DMS79 (cell line): ENCODE measurements at places on chromosomes 2 and 18.

- no peak for DNase-seq
These were observed 758.4 kb upstream of the TMEFF2 start for GRCh38 chr2:192953116-192953515.

GRCh38 chr2:165897726-165898125 is 55.9 kb downstream of the TTC21B start:
- DNase-seq = no peak

DNA sequence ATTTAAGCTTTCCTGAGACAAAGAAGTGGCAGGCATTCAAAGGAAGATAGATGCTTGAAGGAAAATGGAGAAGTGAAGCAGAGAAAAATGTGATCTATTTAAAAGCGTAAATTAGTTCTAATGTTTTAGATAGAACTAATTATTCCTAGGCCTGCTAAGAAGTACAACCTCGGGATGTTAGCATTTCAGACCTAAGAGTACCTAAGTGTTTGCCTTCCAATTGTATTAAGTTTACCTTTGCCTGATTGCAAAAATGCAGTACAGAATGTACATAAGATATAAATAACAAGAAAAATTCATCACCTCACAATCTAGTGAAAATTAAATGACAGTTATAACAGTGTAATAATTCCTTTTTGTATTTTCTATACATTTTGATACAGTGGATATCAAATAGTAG is 71.1 kb upstream of the HNMT start:
- DNase-seq = peak; percentile 50

GRCh38 chr2:199624958-199625357 is 167.2 kb upstream of the SATB2 start:
- peak; percentile 30 for DNase-seq

- no peak for DNase-seq
These were observed 97.1 kb downstream of the TEX51 start for GRCh38 chr2:126995621-126996377.

DNA sequence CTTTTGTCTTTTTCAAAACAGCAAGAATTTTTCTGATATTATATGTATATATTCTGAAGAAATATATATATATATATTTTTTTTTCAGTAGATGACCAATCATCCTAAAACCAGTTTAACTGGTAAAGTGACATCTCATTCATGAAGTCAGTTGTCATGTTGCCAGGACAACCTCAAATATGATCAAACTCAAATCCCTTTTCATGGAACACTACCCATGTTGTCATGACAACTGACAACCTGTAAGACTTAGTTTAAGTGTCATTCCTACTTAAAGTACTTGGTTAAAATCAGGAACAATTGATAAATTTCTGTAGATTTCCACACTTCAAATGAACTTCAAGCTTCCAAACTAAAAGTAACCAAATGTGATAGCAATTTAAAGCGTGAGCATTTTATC is 101.8 kb upstream of the ERBB4 start:
- DNase-seq = no peak

DNA sequence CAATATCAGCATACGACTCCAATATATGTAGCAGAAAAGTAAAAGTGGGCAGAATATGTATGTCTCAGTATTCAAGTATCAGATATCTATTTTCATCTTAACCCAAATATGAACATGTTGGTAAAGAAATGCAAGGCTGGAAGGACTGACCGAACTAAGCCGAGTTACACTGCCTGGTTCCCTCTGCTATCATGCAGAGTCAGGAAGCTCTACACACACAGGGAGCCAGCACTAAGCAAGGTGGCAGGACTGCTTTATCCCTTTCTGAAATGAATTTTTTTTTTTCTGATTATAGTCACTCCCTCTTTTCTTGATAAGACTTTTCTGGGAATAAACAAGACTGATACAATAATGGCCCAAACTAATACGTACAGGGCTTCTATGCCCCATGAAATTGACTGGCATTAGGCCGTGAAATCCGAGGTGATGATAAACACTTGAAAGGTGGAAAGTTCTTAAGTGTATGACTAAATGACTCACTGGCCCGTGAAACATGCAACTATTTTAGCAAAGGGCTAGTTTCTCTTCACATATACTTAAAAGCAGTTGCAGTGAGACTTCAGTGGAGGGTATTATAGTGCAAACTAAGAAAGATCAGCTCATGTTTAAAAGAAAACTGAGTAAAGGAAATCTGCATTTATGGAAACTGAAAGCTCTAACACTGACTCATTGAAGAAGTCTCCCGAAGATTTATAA is 14.9 kb downstream of the DPP4 start:
- DNase-seq = no peak

DNA sequence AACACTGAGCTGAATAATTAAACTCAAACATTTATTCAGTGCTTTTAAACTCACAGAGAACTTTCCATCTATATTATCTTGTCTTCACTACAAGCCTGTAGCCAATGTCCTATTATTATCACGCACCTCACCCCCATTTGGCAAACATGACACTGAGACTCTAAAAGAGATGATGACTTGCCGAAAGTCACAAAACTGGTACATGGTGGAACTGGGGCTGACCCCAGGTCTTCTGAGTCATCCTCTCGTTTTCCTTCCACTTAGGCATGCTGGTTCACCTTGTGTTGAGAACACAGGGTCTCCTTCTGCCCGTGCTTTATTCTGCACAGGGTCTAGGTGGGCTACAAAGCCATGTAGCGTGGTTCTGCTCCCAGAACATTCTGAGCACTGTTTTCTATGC is 230.0 kb upstream of the MGAT5 start:
- DNase-seq = no peak

DNA sequence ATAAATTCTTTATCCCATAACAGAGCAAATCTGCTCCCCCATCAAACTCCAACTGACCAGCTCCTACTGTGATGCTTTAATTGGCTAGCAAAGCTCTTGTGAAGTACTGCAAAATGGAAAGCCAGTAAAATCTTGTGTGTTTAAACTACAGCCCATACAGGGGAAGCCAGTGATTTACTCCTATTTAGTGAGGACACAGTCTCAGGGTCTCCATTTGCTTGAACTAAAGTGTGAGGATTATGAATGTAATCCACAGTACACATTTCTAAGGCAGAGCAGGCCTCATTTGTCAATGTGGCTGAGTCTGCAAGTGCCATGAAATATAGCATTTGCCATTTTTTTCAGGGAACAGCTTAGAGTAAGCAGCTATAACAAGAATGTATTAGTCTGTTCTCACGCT is 259.3 kb downstream of the PIEZO2 start:
- no peak for DNase-seq

DNA sequence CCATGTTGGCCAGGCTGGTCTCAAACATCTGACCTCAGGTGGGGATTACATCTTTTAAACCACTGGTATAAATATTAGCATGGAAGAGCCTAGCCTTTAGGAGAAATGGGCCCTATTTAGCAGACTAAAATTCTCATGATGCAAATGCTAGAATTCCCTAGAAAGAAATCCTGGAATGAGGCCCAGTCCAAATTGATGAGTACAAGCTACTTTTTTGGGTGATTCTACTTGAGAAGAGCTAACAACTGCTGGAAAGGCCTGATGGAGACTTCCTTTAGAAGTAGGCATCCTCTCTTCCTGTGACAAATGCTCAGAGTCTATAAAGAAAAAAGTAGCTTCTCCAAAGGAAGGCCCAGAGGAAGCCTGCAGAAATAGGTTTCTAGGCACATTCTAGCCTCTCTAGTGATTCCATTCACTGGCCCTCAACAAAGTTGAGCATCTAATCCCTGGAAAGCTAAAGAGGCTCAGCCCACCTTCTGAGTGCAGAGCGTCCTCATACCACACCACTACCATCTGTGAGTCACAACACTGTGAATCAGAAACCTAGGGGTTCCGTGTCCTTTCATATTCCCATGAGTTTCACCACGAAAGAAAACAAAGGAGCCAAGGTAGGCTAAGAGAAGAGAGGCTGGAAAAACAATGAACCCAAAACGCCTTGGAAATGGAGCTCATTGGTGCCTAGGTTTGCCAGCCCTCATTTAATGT is 183.1 kb downstream of the C1D start:
- no peak for DNase-seq

DNA sequence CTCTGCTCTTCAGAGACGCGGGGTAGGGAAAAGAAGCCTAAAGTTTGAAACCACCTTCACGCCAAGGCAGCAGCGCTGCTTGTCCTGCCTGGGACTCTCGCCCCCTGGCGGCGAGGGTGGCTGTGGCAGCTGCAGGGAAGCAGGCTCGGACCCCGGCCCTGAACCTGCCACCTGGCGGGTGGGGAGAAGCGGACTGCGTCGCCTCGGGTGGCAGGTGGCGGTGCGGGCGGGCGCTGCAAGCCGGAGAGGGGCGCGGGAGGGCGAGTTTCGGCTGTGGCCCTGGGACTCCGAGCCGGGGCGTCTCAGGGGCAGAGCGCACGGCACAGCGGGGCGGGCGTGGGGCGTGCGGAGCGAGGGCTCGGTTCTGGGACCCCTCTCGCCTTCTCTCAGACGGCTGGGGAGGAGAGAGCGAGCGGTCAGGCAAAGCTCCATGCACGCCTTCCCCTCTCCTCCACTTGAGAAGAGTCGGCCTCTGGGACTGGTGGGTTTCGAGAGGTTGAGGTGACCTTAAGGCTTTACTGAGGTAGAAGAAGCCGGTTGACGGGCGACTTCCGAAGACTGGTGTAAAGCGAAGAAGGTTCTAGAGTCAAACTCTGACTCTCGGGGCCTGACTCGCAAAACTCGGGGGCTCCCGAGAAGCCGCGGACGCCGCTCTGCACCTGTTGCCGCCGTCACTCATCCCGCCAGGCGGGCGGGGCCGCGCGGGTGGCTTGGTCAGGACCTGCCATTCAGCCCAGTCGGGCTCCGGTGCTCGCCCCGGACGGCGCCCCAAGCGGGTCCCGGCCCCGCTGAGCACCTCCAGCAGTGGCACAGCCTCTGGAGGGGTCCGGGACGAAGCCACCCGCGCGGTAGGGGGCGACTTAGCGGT is 1.1 kb upstream of the BOLL start:
- DNase-seq = no peak
